A549 treated with RU486 at 1 μM for 4 hours (cell line): ENCODE measurements at places on chromosomes 16 and 17. TPM values are rescaled to one million over a fixed set of nuclear protein-coding genes. Genes with fewer than 3 reads are reported as not detected.

Gene HP
- not detected in 5 replicates for total RNA-seq

Gene HOXB3
- total RNA-seq = 3.9 to 6.7 TPM (median 4.8 TPM) in 5 replicates

Gene BRICD5
- 2.9 to 6.6 TPM (median 4.6 TPM) in 5 replicates for total RNA-seq

Gene FAM234A
- 40.5 to 52.4 TPM (median 48.2 TPM) in 5 replicates for total RNA-seq

Gene IL32
- 23.0 to 38.0 TPM (median 28.2 TPM) in 5 replicates for total RNA-seq
